GM12864 (cell line): ENCODE measurements at places on chromosomes 1 and 21.

- no peak for DNase-seq
These were observed 4.2 kb upstream of the GJB5 start for GRCh38 chr1:34750610-34751009.

GRCh38 chr1:203682473-203683383 is 56.1 kb downstream of the ATP2B4 start:
- DNase-seq, result peak; percentile 16

DNA sequence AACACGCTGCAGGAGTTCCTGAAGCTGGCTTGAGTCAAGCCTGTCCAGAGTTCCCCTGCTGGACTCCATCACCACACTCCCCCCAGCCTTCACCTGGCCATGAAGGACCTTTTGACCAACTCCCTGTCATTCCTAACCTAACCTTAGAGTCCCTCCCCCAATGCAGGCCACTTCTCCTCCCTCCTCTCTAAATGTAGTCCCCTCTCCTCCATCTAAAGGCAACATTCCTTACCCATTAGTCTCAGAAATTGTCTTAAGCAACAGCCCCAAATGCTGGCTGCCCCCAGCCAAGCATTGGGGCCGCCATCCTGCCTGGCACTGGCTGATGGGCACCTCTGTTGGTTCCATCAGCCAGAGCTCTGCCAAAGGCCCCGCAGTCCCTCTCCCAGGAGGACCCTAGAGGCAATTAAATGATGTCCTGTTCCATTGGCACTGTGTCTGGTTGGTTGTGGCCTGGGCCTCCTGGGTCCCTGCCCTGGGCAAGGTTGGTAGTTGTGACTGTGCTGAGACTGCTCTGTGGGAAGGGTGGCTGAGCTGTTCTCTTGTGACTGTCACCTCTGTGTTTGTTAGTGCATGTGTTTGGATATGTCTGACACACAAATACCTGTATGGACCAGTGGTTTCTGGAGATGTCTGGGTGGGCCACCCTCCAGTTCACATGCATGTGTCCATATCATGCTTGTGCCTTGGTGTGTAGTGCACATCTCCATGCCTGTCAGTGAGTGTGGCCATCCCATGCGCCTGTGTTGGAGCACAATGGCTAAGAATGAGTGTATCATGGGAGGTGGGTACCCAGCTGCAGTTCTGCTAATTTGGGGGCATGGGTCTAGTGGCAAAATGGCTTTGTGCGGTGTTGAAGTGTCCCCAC is 1.4 kb downstream of the SH3BGRL3 start:
- DNase-seq, result no peak

DNA sequence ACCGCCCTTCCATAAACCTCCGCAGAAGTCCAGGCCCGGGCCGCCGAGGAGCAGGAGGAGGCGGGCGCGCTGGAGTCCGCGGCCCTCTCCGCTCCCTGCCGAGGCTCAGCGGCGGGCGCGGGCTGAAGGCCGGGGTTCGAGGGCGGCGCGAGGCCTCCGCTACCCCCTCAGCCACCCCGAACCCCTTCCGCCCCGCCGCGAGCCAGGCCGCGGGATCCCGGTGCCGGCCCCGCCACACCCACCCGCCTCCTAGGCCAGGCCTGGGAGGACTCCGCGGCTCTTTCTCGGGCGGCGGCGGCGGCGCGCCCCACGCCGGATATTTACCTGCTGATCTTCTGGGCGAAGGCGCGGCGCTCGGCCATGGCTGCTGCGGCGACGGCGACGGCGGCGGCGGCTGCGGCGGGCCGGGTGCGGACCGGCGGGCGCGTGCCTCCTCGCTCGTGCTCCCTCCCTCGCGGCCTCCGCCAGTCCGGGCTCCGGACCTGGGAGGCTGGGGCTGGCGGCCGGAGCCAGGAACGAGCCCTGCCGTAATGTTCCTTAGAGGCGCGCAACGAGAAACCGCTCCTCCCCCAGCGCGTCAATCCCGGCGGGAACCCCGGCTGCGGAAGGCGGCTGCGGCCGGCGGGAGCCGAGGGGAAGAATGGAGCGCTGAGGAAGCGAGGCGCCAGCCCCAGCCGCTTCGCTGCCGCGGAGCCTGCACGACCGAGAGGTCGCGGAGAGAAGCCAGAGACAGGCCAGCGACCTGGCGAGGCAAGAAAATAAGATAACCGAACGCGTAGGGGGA is at the start of gene DOCK7:
Gene DOCK7, minus strand, starts transcription at position 484 of the 784 bp plus-strand sequence. Its CDS starts 122 bp downstream, at position 362.
- DNase-seq, result peak; percentile 25

GRCh38 chr1:45687754-45688740 is at the start of gene TMEM69:
Gene TMEM69, plus strand, starts transcription at chr1:45688181. Its CDS starts 2,888 bp downstream, at chr1:45691069.
- DNase-seq, result peak; percentile 87

DNA sequence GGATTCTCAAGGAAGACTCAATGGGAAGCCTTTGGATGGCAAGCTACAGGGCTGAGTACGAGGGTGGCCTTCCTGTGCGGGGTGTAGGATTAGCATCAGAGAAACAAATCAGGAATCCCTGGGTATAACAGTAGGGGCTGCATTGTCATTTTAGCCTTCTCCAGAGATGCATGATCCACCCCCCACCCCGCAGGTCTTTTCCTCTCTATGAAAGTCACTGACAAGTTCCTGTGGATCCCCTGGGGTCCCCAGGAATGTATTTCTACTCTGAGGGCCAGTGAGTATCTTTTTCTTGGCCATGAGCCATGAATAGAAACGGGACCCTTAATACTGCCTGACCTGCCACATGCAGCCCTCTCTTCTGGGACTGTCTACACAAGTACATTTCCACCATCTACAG is 473.0 kb upstream of the VAMP3 start:
- no peak for DNase-seq

DNA sequence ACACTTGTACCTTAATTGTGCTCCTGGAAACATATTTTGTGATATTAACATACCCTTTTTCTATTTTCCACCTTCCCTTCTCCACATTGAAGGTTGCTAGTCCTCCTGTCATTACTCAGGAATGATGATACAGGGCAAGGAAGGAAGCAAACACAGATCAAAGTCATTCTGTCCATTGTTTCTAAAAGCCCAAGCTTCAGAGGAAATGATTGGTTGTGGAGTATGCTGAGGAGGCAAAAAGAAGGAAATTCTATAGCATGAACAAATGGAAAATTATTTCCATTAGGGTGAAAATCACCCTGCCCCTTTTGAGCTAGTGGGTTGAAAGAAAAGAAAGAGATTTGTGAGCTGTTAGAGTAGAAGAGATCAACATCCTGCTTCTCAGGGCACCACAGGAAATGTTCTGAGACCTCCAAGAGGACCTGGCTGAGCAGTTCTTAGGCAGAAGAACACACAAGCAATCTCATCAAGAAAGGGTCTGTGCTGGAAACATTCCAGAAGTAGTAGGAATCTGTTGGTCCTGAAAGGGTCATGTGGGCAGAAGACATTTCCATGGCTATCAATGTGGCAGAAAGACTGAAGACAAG is 29.0 kb upstream of the PRRX1 start:
- DNase-seq, result no peak

DNA sequence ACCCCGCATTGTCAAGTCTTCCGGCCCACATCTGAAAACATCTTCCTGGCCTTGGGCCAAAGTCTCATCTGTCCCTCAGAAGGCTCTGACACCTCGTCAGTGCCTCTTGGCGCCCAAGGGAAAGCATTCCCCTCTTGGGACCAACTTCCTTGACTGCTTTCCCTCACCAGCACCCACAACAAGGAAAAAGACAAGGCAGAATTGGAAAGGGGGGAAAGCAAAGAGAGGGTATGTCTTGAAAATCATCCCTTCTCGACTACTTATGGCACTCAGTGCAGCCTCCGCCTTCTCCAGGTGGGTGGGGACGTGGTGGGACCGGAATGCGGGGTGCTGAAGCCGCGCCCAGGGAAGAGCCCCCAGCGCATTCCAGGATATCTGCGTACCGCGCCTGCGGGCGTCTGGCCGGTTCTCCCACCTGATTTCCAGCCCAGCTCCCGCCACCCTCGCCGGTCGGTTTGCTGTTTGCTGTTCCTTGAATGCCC is 554 bp upstream of the SLC39A1 start:
- no peak for DNase-seq

GRCh38 chr1:210738256-210738655 is 395.7 kb downstream of the KCNH1 start:
- DNase-seq, result no peak

GRCh38 chr1:7609311-7609994 is 161.6 kb upstream of the VAMP3 start:
- no peak for DNase-seq

GRCh38 chr1:91498035-91498434 is 2.6 kb upstream of the CDC7 start:
- DNase-seq, result no peak

DNA sequence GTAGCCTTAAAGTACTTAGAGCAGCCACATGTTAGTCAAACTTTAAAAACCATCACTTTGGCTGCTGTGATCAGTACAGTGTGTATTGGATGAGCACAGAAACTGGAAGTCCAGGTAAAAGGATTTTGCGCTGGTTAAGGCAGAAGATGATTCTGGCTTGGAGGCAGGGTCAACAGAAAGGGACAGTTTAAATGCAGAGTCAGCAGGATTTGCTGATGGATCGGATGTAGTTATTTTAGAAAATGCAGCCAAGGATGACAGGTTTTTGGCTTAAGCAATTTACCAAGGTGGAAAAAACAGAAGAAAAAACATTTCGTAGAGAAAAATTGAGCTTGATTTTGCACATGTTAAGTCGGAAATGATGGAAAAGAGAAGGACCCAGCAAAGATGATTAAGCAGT is 45.9 kb upstream of the MORC3 start:
- DNase-seq, result no peak

DNA sequence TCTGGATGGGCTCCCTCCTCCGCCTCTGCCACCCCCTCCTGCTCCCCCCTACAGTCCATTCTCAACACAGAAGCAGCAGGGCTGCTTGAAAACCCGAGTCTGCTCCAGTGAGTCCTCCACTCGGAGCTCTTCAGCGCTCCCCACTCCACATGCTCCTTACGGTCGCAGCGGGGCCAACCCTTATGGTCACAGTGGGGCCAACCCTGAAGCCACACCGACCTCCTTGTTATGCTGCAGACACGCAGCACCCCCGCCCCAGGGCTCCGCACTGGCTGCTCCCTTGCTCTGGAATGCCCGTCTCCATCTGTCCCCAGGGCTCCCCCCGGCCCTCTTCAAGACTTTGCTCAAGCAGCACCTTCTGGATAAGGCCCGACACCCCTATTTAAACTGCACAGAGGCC is 22.6 kb downstream of the GPR157 start:
- no peak for DNase-seq

DNA sequence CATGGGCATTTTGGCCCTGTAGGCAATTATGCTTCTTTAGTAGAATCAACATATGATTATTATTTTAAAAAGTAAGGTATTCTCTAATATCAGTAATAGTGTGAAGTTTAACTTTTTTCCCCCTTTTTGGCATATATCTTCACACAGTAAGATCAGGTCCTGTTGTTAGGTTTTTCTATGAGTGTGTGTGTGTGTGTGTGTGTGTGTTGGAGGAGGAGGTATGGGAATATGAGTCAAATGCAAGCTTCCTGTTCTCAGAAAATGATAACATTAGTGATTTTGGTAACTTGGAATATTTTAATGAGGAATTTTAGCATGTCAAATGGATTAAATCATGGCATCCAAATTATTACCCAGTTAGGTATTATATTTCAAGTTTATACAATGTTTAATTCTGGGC is 65.8 kb upstream of the BCL10 start:
- DNase-seq, result no peak

- DNase-seq, result no peak
These were observed 35.4 kb downstream of the SELL start for GRCh38 chr1:169676001-169676400.
